Mucosa of descending colon (tissue), 3 donors: ENCODE measurements at places on chromosomes 6 and 20. TPM values are rescaled to one million over a fixed set of nuclear protein-coding genes. Genes with fewer than 3 reads are reported as not detected.

DNA sequence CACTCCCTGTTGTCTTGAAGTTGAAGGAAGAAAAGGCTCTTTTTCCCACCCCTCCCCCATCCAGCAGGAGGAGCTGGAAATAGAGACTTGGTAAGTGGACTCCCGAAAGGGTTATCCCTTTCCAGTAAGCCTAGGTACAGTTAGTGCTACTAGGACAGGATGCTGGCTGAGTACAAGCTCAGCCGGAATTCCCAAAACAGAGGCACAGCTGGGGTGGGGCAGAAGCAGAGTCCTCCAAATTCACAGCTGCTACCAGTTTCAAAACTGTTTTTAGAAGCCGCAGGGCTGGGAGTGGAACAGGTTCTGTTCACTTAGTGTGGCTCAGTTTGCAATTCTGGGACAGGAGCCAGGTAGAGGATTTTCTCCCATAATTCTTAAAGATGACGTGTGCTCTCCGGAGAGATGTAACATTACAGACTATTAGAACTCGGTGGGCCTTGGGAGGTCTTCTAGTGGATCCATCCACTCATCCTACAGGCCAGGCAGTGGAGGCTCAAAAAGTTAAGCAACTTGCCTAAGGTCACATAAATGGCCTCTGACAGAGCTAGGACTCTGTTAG lies 19.0 kb upstream of the UTRN start:
- no peak for DNase-seq

GRCh38 chr20:35355372-35355771 lies 56.4 kb downstream of the UQCC1 start:
- no peak for DNase-seq

GRCh38 chr6:116562614-116563013 lies 8.7 kb upstream of the RWDD1 start:
- no peak for DNase-seq

RSPH4A gene
- total RNA-seq: 0.14 TPM
